DMS79 (cell line): ENCODE measurements at places on chromosomes 4 and X.

- no peak for DNase-seq
Measured at GRCh38 chrX:96929036-96929435, 45.3 kb downstream of the RPA4 start.

DNA sequence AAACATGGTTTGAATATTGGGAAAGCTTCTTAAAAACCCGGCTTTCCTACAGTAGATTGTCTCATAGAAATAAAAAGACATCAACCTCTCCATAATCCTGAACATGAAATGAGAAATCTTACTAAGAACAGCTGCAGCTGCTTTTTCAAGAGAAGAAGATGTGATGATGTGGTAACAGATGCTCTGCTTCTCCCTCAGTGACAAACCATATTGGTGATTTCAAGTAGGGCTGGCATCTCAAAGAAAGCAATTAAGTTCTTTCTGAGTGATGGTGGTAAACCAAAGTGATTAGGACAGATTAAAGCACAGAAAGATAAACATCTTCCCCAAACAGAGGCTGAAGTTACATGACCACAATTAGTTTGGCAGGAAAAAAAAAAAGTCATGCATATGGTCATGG, 1477.7 kb downstream of the RAPGEF2 start:
- DNase-seq = no peak

GRCh38 chr4:17995165-17995564, 26.4 kb downstream of the LCORL start:
- DNase-seq = no peak

DNA sequence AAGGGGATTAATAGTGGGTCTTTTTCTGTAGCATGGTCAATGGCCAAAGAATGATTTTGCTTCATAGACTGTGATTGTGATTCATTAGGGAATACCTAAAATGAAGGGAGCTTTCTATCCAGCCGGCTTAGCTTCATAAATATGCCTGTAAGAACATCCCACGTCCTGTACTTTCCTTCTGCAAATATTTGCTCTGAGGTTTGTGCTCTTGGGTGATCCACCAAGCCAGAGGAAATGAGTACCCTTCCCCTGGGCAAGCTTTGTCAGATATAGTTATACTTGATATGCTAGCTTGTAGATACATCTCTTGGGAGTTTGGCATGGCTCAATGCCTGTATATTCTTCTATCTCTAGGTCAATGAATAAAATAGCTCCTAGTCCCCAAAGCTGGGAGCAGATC, 28.2 kb upstream of the SPARCL1 start:
- no peak for DNase-seq

DNA sequence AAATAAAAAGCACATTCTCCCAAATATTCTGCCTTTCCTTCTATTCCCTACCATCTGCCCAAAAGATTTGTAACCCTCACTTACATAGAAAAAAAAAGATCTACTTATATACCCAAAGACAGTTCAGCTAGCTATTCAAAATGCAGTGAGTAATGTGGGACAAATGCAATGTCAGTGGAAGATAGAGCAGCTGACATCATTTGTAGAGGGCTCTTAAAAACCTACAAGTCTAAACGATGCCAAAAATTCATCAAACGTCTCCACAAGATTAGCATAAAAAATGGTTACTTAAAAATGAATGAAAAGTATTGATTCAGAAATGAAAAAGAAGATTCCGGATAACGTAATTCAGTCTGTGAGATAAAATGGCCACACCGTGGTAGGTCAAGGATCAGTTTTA, 96.5 kb downstream of the ASB9 start:
- DNase-seq = no peak

GRCh38 chr4:15040916-15041463, 38.7 kb downstream of the CPEB2 start:
- no peak for DNase-seq

DNA sequence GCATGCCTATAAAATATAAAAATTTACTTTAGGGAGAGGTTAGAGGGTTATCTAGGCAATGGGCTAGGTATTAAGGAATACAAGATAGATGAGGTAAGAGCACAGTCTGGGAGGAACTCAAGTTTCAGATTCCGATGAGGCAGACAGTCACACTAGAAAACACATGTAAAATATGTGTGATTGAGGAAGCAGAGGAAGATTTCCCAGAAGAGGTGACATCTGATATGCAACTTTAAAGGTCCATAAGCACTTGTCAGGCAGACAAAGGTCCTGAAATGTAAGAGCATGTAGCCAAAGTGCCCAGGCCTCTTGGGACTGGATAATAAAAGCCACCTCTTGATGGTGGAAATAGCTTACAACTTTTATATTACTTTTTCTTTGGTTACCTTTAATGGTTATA, 81.1 kb upstream of the AADAT start:
- no peak for DNase-seq

- DNase-seq = no peak
Measured at GRCh38 chr4:9895333-9895705, 113.9 kb downstream of the DRD5 start.

GRCh38 chr4:84767168-84767567, 184.2 kb downstream of the CDS1 start:
- DNase-seq = no peak

GRCh38 chrX:133850399-133850798, 135.0 kb downstream of the GPC3 start:
- DNase-seq = no peak

DNA sequence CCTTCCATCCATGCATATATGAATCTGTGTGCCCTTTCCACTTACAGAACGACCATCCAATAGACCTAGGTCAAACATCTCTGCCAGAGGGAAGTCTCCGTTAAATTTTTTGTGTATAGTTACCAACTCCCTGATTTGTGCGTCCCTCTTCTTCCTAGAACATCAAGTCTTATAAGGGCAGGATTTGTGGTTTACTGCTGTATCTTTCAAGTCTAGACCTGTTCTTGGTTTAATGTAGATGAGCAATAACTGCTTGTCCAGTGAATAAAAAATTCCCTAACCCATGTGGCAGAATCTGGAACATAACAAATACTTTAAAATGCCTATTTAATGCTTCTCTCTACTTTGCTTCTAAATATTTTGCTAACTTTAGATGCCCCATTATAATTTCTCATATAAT, 988.8 kb downstream of the RAPGEF2 start:
- no peak for DNase-seq

- DNase-seq = no peak
Measured at GRCh38 chr4:111435986-111436744, 709.1 kb upstream of the FAM241A start.

GRCh38 chrX:54808109-54808604, 612 bp downstream of the MAGED2 start:
- DNase-seq = peak; percentile 57

- DNase-seq = no peak
Measured at GRCh38 chr4:181685911-181686310, 557.3 kb upstream of the TENM3 start.

DNA sequence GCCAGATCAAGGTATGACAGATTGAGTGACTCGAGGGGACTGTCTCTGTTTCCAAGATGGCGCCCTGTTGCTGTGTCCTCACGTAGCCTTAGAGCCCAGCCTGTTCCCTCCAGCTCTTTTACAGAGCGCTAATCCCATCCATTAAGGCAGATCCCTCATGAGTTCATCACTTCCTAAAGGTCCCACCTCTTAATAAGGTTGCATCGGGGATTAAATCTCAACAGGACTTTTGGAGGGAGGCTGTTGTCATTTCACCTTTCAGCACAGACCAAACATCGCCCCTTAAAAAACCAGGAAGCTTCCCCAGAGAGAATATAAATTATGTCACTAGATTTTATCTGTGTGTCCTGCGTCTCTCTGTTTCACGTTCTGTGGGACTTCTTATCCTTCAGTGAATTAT, 32.6 kb upstream of the DHRSX start:
- DNase-seq = no peak

DNA sequence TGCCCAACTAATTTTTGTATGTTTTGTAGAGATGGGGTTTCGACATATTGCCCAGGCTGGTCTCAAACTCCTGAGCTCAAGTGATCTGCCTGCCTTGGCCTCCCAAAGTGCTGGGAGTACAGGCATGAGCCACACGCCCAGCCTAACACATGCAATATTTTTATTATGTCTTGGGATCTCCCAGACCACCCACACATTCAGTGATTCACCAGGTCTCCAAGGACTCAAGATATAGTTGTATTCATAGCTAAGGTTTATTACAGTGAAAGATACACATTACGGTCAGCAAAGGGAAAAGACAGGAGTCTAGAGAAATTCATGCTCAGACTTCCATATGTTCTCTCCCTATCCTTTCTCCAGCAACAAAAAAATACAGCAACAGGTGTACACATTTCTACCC, 25.5 kb upstream of the FAM120C start:
- no peak for DNase-seq

DNA sequence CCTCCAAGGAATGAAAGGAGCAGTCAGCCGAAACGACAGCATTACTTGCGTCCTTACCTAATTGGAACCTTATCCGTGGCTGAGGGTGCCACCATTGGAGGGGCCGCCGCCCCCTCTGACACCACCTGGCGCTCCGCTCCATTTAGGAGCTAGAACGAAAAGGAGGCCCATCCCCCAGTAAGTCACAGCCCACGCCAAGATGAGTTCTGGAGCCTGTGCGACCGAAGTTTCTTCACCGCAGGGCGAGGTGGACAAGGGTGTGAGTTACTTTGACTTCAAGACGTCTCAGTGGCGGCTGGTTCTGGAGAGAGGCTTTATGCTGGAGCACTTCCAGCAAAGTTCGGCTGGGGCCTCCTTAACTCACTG, 729 bp upstream of the IRF2 start:
- DNase-seq = peak; percentile 10

DNA sequence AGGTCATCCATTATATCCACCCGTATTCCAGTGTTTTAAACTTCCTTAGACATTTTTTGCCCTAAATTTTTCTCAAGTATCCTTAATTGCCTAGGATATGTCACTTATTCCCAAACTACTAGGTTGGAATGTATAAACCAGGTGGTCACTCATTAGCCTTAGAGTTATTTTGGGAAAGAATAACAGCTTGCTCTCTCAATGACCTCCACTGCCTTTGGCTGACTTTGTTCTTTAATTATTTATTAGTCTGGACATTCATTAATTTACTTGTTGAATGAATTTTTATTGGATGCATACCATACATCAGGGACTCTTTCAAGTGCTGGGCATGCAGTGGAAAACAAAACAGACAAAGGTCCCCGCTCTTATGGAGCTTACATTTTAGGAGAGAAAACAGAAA, 609.3 kb upstream of the IGFBP7 start:
- DNase-seq = no peak

GRCh38 chr4:100494166-100494565, 23.7 kb downstream of the EMCN start:
- no peak for DNase-seq

- no peak for DNase-seq
Measured at GRCh38 chr4:175330236-175330635, 412.1 kb downstream of the ADAM29 start.

DNA sequence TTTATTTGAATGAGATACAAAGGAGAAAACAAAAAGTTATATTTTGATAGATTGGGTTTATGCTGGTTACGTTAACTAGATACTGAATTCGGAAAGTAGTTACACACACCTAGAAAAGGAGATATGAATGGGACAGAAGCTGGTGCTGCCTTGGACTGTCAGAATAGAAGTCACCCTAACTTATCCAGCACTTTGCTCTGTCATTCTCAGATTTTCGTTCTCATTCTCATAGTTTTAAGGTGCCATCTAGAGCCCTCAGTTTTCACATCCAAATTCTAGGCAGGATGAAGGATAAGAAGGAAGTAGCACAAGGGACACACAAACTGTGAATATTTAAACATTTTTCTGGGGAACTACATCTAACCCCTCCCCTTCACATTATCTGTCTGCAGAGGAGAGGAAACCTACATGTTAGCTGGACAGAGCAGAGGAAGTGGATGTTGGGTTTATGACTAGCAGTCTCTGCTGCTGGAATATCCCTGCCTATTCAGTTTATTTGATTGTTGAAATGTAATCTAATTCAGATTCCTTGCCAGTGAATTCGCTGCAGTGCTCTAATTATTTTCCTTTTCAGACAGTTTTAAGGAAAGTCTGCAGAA, 521.9 kb downstream of the FAT4 start:
- no peak for DNase-seq

DNA sequence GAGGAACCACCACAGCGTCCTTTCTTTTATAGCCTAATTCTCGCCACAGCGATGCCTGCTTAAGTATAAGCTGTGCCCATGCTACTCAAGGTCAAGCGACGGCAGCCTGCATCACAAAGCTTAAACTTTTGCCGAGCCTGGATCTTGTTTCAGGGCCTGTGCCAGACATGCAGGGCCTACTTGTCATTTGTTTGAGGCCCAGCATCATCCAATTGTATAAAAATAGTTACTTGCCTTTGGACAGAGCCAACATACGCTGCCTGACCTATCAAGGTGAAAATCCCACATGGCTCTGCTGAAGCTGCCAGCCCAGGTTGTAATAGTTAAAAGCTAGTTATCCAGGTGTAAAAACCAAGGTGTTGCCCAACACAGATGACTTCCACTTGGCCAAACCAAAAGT, 107.1 kb downstream of the TMEM131L start:
- DNase-seq = no peak

DNA sequence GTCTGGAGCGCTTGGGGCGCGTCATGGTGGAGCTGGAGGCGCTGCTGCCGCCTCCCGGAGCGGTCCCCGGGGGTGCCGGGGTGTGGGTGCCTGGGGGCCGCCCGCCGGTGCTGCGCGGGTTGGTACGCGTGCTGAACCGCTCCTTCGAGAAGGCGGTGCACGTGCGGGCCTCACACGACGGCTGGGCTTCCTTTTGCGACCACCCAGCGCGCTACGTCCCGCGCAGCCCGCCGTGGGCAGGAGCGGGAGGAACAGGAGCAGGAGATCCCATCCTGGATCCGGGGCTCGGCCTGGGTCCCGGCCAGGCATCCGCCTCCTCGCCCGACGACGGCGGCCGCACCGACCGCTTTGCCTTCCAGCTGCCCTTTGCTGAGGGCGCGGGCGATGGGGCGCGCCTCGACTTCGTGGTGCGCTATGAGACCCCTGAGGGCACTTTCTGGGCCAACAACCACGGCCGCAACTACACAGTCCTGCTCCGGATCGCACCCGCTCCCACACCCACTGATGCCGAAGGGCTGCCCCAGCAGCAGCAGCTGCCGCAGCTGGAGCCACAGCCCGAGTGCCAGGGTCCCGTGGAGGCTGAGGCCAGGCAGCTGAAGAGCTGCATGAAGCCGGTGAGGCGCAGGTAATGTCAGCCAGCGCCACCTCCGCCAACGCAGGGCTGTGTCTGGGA, 792 bp downstream of the PPP1R3F start:
- no peak for DNase-seq

- DNase-seq = no peak
Measured at GRCh38 chrX:101452056-101452455, 33.2 kb upstream of the ARMCX4 start.

DNA sequence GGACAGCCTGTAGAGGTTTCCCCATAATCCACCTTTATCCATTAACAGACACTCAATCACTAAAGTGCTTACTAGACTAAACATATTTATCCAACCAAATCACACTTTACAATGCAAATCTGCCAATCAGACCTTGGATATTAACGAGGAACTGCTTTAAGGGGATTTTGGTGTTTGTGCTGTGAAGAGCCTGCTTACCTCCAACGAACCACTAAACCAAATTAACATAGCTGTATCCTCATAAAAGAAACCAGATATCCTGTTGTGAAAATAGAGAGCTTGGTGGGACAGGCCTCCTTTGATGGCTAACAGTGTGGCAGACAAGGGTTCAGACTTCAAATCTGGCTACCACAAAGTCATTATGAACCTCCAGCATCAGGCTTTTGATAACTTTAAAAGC, 252.6 kb upstream of the HAND2 start:
- peak; percentile 39 for DNase-seq

- no peak for DNase-seq
Measured at GRCh38 chrX:9635803-9636202, 129.8 kb downstream of the GPR143 start.
